ENCODE measurements at places on chromosomes 2 and 18.
A peak's percentile ranks its signal among the peaks of the same experiment; 100 is the strongest.

GRCh38 chr2:86786001-86786536 lies 4.6 kb downstream of the CD8A start:
- no peak for DNase-seq

DNA sequence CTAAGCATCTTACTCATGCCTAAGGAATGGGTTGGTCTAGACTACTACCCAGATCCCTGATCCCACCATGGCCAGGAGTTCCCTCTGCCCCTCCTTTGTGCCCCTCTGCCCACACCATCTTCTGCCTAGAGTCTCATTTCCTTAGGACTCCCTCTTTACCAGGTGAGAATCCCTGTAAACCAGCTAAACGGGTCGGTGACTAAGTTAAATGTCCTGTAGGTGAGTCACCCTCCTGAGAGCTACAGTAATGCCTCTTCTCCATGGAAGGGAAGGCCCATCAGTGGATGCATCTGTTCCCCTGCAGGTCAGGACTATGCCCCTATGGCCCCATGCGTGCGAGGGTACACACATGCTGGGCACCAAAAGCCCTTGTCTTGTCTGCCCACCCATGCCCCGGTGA lies 25.4 kb downstream of the PTGR3 start:
- DNase-seq: no peak

DNA sequence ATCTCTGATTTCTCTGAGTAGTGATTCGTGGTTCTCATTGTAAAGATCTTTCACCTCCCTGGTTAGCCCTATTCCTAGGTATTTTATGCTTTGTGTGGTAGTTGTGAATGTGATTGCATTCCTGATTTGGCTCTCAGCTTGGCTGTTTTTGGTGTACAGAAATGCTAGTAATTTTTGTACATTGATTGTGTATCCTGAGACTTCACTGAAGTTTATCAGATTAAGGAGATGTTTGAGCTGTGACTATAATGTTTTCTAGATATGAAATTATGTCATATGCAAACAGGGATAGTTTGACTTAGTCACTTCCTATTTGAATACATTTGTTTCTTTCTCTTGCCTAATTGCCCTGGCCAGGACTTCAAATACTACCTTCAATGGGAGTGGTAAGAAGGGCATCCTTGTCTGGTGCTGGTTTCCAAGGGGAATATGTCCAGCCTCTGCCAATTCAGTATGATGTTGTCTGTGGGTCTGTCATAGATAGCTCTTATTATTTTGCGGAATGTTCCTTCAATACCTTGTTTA lies 251.9 kb upstream of the ZNF804A start:
- no peak for DNase-seq

DNA sequence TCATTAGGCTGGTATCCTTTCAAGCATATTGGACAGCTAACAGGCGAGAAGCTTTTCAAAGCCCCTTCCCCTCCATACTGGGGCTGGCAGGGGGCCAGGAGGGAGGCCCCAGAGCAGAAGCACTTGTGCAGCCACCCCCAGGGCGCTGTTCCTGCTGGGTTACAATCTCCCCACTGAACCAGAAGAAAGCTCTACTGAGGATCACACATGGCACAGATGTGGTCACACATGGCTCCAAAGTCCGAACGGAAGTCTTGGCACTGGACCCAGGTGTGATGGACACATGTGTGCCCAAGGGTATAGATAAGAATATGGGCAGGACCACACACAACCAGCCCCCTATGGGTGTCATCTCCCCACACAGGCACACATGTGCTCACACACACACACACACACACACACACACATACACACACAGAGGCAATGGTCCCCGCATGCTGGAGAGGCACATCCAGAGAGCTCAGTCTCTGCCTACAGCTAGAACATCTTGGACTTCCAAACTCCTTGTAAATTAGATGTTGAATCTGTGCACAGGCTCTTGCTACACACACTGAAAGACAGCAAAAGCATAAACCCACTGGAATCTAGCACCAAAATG lies 56.4 kb downstream of the TTC32 start:
- DNase-seq: no peak

- DNase-seq: peak; percentile 43
These were observed 12.4 kb downstream of the ASB1 start for GRCh38 chr2:238438856-238439849.

DNA sequence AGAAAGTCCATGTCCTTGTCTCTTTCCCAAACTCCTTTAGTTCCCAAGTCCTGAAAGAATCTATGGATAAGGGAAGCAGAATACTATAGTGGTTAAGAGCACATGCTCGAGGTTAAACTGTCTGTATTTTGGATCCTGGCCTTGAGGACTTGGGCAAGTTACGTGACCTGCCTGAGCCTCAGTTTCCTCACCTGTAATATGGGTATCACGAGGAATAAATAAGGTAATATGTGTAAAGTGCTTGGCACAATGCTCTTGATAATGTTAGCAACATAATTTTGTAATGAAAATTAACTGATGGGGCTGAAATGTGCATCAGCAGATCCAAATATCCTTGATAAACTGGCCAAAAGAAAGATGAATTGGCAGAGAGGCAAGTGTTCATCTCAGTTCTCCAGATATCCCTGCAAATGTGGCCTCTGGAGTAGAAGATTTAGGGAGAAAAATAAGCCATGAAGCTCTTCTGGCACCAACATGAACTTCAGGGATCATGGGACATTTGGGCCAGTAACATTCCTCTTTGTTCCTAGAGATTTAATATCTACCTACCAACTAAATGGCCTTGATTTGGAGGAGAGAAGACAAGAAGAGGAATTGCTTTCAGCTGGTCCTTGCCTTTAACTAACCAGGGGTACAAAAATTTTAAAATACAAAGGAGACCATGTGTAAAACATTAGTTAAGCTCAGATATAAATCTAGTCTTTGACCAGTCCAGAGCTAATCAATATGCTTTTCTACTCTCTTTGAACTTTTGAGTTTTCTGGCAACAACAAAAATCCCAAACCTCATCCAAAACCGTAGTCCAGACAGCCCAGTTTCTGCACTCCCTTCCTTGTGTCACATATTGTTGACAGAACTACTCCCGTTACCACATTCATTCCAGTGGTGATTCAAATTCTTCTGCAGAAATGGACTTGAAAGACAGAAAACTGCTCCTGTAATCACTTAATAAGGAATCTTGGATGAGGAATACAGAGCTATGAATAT lies 52.7 kb upstream of the EML4 start:
- DNase-seq: no peak

DNA sequence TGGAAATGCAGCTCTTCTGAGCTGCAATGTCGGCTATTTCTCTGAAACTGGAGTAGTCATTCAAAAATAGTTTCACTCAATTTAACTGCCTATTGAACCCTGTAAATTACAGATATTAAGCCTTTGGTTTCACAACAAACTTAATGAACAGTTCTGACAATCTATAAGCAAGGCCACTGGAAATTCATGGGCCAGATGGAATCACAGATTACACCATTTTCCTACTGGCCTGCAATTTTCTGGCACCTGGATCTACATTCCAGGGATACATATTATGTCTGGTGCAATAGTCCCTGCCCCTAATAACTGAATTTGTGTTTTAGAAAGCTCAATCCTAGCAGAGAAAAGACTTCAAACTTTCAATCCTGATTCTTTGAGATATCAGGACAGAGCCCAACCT lies 551.7 kb downstream of the RNF144A start:
- DNase-seq: no peak

DNA sequence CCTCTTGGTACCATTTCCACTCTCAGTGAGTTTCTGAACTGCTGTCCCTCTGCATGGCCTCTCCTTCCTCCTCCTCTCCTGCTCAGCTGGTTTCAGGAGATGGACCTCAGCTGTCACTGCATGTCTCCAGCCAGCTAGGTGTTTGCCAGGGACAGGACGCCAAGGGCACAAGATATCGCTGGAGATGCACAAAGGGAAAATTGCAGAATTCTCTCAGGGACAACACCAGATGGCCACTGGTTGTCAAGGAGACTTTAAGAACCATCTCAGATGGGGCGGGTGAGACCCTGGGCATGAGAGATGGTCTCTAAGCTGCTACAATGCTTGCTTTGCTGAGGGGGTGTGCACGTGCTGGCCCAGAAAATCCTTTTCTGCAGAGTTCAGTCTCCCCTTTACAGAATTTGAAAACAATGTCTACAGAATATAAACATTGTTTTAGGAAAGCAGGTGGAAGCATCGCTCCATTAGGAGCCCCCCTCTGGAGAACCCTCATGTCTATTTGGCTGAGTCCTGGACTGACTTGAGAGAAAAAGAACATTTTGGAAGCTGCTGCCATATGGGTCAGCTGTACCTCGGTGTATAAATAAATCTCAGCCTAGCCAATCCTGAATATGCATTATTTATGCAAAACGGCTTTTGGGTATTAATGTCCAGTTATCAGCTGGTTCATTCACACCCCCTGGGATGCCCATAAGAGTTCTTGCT lies 57.8 kb upstream of the SPP2 start:
- DNase-seq: no peak

DNA sequence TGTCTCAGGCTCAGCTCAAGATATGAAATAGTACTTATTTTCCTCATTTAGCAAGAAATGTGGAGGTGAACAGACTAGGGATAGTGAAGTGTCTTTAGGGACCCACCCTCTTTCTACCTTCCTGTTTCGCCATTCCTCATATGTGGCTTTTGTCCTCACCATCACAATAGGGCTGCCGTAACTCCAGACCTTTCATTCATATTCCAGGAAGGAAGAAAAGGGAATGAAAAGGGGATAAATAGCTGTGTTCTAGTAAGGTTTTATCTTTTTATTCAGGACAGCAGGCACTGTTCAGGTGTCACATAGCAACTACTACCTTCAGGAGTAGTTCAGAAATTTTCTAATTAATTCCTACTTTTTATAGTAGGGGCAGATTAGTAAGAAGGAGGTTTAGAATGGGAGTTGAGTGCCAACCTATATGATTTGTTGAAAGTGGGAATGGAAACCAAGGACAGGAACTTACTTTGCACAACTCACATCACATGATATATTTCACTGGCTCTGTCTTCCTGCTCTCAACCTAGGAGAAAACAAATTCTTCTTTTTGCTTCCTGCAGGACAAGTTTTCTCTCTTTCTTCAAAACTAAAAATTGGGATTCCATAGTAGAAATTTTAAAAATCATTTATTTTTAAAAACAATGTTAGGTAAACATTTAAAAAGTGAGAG lies 36.0 kb upstream of the HDAC4 start:
- no peak for DNase-seq

GRCh38 chr2:170324640-170325046 lies 146.7 kb downstream of the MYO3B start:
- peak; percentile 9 for DNase-seq

DNA sequence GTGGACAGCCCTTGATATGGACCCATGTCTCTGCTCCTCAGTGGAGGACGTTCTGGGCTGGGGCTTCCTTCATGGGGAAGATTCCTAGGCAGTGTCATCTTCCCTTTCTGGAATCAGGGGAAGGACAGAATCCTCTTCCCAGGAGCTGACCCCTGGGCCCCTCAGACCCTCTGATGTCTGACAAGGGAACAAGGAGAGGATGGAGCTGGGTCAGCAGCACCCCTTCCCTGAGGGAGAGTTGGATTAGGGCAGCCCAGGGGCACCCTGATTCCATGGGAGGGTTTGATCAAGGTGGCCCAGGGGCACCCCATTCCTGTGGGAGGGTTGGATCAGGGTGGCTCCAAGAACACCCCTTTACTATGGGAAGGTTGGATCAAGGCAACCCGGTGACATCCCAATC lies 86.5 kb downstream of the ACKR3 start:
- DNase-seq: no peak

GRCh38 chr2:127485051-127485693 lies 41.1 kb downstream of the IWS1 start:
- no peak for DNase-seq

- peak; percentile 73 for DNase-seq
These were observed 71.0 kb upstream of the ITM2C start for GRCh38 chr2:230793572-230794359.

DNA sequence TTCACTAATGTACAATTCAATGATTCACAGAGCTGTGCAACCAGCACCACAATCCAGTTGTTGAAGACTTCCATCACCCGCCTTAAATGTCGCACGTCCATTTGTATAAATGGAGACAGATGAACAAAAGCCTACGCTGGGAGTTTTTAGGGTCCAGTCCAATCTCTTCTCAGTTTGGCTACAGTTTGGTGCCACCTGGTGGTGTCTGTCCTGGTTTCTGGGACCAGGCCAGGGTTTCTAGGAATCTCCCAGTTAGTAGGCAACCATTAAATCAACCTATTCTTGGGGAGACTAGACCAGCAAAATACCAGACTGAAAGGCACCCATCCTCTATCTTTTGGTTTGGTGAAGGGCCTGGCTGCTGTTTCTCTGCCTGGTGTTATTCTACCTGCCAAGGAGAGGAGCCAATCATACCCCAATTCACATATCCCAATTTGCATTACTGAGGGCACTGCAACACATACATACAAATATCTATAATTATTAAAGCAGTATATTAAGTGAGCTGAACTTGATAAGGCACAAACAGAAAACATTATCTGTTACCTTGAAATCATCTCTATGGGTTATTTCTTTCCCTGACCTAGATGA lies 3.2 kb upstream of the DDX1 start:
- no peak for DNase-seq

DNA sequence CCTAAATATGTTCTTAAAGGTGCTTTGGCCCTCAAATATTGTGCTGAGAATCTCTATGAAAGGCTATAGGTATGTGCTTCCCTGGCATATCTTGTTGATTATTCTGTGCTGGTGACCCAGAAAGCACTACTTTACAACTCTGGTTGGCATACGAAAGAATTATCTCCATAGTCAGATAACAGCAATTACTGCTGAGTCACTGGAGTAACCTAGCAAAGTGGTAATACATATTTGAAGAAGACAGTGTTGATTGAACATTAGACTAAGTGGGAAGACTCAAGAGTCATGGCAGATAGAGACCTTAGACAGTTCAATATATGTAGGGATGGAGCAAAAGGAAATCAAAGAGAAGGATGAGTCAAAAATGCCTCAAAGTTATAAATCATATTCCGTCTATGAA lies 1978.5 kb upstream of the LRRTM1 start:
- DNase-seq: no peak

- DNase-seq: no peak
These were observed 196.3 kb upstream of the SIX3 start for GRCh38 chr2:44744961-44745892.

GRCh38 chr2:241069821-241070281 lies 32.2 kb downstream of the MTERF4 start:
- no peak for DNase-seq

DNA sequence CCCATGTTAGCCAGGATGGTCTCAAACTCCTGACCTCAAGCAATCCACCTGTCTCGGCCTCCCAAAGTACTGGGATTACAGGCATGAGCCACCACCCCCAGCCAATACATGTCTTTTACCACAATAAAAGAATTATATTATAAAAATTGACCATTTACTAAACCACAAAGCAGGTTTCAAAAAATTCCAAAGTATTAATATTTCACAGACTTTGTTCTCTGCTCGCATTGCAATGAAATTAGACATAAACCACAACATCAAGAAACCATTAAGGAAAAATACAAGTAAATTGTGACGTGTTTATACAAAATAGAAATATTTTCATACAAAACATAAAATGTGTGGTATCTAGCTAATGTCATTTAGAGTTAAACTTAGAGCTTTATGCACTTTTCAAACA lies 13.4 kb upstream of the MAPRE3 start:
- no peak for DNase-seq

GRCh38 chr2:219507581-219508443 lies 6.5 kb upstream of the ASIC4 start:
- no peak for DNase-seq
